ENCODE measurements at places on chromosomes 2 and 18.

DNA sequence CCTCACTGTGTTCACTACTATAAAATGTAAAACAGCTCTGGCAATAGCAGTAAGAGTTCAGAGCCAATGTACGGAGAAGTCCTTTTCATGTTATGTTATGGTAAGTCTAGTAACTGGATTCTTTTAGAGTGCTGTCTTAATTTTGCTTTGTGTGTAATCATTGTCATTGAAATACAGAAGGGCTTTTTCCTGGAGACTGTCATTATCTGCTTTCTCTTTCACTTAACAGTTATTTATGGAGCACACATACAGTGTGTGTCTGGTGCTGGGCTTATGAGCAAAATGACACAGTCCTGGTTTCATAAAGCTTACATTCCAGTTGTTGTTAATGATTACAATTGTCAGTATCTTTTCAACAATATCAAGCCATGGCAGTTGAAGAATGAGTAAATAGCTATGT is 95.5 kb downstream of the CCDC102B start:
- no peak for DNase-seq

GRCh38 chr2:138016351-138017087 is 52.2 kb downstream of the HNMT start:
- DNase-seq: no peak

DNA sequence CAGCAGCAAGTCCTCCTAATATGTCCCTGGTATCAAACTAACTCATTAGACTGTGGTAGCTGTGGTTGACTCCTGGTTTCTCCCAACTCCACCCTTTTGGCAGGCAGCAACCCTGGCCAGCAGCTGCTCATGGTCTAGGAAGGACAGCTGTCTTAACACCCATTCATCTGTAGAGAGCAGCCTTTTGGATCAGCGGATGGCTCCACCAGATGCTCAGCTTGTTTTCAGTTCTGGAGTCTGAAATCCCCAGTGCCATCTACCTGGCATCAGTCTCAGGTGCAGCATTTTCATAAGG is 100.5 kb downstream of the SPOPL start:
- DNase-seq: no peak

- DNase-seq: no peak
Observed at GRCh38 chr2:206958261-206958660, 18.9 kb downstream of the CPO start.

- no peak for DNase-seq
Observed at GRCh38 chr2:96604104-96604503, 34.0 kb downstream of the KANSL3 start.

DNA sequence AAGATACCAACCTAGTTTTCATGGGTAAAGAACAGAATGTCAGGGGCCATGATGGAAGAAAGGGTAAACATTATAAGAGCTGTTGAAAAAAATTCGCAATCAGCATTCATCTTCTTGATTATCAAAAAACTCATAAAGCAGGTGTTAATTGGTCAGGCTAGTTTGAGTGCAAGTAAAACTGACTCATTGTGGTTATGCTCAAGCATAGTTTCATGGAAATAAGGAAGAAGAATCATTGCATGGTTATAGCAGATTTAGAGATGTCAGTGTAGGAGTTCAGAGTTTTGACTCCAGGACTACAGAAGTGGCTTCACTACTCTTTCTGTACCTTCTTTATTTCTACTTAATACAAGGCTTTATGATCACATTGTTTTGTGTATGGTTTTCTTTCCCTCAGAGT is 26.9 kb upstream of the CDH19 start:
- DNase-seq: no peak

DNA sequence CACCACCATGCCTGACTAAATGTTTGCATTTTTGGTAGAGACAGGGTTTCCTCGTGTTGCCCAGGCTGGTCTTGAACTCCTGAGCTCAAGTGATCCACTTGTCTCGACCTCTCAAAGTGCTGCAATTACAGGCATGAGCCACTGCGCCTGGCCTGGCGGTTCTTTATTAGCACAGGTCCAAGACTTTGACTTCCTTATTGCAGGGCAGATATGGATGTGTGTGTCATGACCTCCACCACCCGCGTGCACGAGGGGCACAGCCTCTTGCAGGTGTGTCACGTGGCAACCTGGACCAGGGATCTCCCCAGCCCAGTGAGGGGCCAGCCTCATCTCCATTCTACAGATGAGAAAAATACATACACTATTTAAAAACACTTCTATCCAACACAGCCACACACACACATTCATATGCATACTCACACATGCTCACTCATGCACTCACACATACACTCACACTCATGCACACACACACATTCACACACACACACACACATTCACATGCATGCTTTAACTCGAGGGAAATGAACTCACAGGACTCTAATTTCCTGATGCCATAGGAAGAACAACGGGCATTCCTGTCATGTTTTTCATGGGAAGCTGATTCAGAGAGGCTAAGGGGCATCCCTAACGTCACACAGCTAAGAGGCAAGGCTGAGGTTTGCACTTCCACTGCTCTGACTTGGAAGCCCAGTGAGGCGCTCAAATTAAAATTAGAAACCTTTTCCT is 38.8 kb downstream of the RRM2 start:
- DNase-seq: no peak

GRCh38 chr18:55337908-55338521 is 250.0 kb downstream of the TCF4 start:
- DNase-seq: no peak

DNA sequence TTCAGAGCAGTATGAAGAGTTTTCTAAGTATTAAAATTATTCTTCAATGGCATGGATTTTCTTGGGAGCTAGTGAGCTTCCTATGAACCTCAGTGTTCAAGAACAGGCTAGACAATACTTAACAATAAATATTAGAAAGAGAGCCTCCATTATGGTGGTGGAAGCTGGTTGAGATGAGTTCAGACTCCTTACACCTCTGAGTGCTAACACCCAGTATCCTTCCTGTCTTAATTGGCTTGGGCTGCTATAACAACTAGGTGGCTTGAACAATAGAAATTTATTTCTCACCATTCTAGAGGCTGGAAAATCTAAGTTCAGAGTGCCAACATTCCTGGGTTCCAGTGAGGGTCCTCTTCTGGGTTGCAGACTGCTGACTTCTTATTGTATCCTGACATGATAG is 369.4 kb upstream of the HNRNPA3 start:
- DNase-seq: no peak

DNA sequence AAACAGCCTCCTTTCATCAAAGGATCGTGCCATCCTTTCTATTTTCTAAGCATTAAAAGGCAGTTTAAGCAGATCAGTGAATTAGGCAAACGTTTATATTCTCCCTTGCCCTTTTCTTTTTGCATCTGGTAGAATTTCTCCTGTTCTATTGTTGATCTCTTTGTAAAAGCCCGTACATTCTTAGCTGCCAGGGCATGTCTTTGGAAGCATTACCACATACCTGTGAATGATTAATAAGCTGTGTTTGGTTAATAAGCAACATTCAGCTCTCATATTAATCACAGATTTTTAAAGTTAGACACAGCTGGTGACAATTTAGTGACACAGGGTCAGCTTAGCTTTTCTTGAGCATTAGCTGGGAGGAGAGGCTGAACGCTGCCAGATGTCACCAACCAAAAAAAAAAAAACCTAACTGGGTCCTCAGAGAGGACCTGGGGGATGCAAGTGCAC is 33.8 kb upstream of the CYP1B1 start:
- DNase-seq: no peak
